IMR-90 (cell line): ENCODE measurements at places on chromosomes 2 and 18. TPM values are rescaled to one million over a fixed set of nuclear protein-coding genes. Genes with fewer than 3 reads are reported as not detected.

PPIL3 gene
- 35.1 and 49.2 TPM in 2 replicates for total RNA-seq

CCDC148 gene
- 0.18 and 0.56 TPM in 2 replicates for total RNA-seq

TMEM127 gene
- total RNA-seq = 20.0 and 35.7 TPM in 2 replicates

STRADB gene
- total RNA-seq = 31.5 and 32.5 TPM in 2 replicates

USP40 gene
- total RNA-seq = 27.8 and 30.8 TPM in 2 replicates

TUBA3E gene
- not detected in 2 replicates for total RNA-seq

REG1A gene
- total RNA-seq = not detected in 2 replicates

SERPINB13 gene
- not detected in 2 replicates for total RNA-seq

TSGA10 gene
- total RNA-seq = 0.54 and 1.1 TPM in 2 replicates

POTEC gene
- total RNA-seq = not detected in 2 replicates

C18orf54 gene
- total RNA-seq = 3.0 and 5.6 TPM in 2 replicates

SIGLEC15 gene
- 0.83 and 1.1 TPM in 2 replicates for total RNA-seq

GIGYF2 gene
- 52.5 and 66.0 TPM in 2 replicates for total RNA-seq

RNU2-63P gene
- total RNA-seq = under 0.01 and 174 TPM in 2 replicates

SLC8A1 gene
- 57.0 and 86.1 TPM in 2 replicates for total RNA-seq

UGT1A5 gene
- not detected in 2 replicates for total RNA-seq

ARL5A gene
- 45.5 and 89.2 TPM in 2 replicates for total RNA-seq

SPATA3 gene
- not detected in 2 replicates for total RNA-seq

HAAO gene
- total RNA-seq = 0.18 TPM in 1 of 2 replicates, not detected in the other

TNFRSF11A gene
- total RNA-seq = under 0.01 TPM in 1 of 2 replicates, not detected in the other

MRPL53 gene
- 5.2 and 6.7 TPM in 2 replicates for total RNA-seq

NR4A2 gene
- 0.72 and 2.8 TPM in 2 replicates for total RNA-seq

CCBE1 gene
- 93.9 and 148 TPM in 2 replicates for total RNA-seq

REG3G gene
- not detected in 2 replicates for total RNA-seq

TFCP2L1 gene
- not detected in 2 replicates for total RNA-seq

CD207 gene
- total RNA-seq = not detected in 2 replicates

LINC00305 gene
- total RNA-seq = not detected in 2 replicates

FEV gene
- total RNA-seq = not detected in 2 replicates

SERPINB7 gene
- total RNA-seq = 100 and 120 TPM in 2 replicates

SCN9A gene
- total RNA-seq = 135 and 179 TPM in 2 replicates

SPHKAP gene
- not detected in 2 replicates for total RNA-seq

TUBA4B gene
- total RNA-seq = not detected in 2 replicates

MATN3 gene
- total RNA-seq = 0.90 and 1.1 TPM in 2 replicates

WDR35 gene
- 8.1 and 12.2 TPM in 2 replicates for total RNA-seq

CFAP65 gene
- not detected in 2 replicates for total RNA-seq

SH2D6 gene
- 0.36 TPM in 1 of 2 replicates, not detected in the other for total RNA-seq

GRB14 gene
- total RNA-seq = not detected in 2 replicates

SOX11 gene
- 2.2 and 4.7 TPM in 2 replicates for total RNA-seq

SLC1A4 gene
- 6.9 and 8.1 TPM in 2 replicates for total RNA-seq

NAT8 gene
- not detected in 2 replicates for total RNA-seq

DNER gene
- under 0.01 TPM in 2 replicates for total RNA-seq
